Fibroblast of lung (primary cell): ENCODE measurements at places on chromosomes 1 and 21. TPM values are rescaled to one million over a fixed set of nuclear protein-coding genes. Genes with fewer than 3 reads are reported as not detected.

GRCh38 chr1:22827666-22828483 lies 117.2 kb downstream of the EPHB2 start:
- DNase-seq, result no peak

DNA sequence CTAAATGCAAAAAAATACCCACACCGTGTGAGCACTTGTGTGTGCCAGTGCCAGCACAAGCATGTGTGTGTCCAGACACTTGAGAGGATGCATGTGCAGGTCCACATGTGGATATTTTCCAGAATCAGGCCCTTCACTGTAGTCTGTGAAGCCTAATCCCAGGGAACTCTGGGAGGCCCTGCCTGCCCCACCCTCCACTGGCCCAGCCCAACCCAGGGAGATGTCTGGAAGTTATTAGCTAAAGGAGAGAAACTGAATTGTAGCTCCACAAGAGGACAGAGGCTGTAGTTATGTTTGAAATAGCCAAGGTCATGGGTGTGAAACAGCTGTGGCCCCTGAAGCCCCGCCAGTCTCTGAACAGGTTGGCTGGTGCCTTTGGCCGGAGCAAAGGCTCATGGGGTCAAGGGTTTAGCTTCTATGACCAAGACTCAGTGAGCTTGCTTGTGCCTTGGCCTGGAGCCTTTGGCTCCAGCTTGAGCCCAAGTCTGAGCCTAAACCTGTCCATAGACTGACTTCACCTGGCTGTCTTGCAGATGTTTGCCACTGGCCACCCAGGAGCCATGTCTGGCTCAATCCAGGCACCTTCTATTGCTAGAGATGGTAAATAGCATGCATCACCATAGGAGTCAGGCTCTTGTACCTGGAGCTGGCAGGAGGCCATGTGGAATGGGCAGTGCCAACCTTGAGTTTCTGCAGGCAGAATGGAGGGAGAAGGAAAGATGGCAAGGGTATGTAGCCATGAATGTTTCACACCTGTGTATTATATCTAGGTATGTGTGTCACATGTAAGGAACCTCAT lies 69.9 kb downstream of the TMEM53 start:
- no peak for DNase-seq

DNA sequence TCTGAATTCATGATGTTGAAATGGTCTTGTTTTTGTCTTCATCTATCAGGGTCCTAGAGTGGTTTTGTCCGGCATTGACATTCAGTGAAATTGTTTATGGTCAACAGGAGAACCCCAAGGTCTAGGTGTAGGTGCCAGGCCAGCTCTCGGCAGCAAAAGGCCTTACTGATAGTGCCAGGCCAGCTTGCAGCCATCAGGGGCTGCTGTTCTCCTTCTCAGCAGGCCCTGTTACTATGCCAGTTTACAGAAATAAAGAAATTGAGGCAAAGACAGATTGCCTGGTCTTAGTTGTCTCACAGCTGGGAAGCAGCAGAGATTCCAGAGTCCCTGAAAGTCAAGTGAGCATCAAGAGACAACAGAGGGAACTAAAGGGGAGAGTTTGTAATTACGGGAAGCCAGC lies 12.0 kb downstream of the HMGB4 start:
- DNase-seq, result no peak

DNA sequence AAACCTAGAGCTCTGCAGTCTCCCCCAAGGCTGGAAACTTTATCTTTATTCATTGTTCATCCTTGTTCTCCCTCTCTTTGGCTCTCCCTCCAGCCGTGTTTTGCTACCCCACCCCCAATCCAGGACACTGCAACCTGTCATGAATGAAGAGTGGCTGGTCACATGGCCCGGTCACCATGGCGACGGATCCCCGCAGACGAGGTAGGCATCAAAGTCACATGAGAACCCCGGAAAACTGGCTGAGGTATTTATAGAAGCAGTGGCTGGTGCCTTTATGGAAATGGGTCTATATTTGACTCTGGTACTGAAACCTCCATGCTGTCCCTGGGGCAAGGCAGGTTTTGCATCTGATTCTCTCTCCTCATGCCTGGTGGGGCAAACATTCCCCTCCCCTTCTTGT lies 13.4 kb upstream of the SLC6A17 start:
- no peak for DNase-seq

- no peak for DNase-seq
These were observed 34.2 kb downstream of the GATAD2B start for GRCh38 chr1:153888533-153888932.

DNA sequence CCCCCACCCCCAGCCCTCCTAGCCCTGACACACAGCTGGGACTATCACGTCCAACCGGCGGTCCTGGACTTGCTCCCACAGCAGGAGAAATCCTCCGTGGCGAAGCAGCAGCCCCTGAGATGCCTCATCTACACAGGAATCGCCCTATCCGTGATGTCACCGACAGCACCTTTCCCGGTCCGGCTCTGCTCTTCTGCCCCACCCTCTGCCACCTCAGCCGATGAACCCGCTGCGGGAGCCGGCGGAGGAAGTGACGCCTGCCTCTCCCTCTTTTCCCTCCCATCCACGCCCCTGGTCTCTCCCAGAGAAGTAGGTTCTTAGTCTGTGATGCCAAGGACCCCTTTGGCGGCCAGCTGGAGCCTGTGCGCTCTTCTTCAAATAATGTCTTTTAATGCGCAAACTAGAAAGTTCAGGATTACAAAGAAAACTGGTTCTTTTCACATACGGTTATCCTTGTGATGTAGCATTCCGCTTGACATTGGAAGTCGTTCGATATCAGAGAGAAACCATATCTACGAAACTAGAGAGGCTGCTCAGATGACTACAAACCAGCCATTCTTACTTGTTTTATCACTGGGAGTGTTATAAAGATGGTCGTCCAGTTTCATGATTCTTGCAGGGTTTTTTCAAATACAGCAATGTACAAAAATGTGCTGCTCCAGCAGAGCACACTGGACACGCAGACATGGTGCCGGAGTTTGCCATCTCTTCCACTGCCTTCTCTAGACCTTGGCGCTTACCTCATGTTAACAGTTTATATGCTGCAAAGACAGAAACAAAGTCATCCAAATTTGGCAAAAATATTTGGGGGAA lies 120.3 kb downstream of the PPIAL4G start:
- DNase-seq, result no peak

DNA sequence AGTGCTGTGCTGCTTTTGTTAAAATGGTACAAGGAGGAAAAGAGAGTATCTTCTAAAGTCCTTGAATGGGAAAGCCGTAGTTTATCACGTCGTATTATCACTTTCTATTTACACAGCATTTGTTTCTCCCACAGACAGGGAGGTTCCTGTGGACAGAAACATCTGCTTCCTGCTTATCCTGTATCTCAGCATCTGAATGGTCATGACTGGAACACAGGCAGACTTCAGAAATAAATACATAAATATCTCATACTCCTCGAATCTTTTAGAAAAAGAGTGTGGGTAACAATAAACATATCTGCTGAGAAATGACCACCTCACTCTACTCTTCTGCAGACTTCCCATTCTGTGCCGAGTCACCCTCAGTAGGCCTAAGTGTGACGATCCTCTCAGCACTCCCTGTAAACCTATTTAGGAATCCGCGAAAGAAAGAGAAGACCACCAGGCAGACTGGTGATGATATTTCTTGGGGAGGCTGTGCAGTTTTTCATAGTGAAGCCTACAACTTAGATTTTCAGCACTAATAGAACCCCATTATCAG lies 393.5 kb downstream of the SMYD3 start:
- no peak for DNase-seq

GRCh38 chr1:62682531-62682930 lies 5.7 kb downstream of the DOCK7 start:
- DNase-seq, result no peak

GRCh38 chr1:93629101-93630059 lies 52.3 kb downstream of the BCAR3 start:
- DNase-seq, result peak; percentile 90

- DNase-seq, result no peak
These were observed 217.6 kb upstream of the NFIA start for GRCh38 chr1:60864722-60865121.

- no peak for DNase-seq
These were observed 14.2 kb downstream of the ARHGEF2 start for GRCh38 chr1:155964193-155964592.

- no peak for DNase-seq
These were observed 56.0 kb upstream of the C1orf21 start for GRCh38 chr1:184330875-184331274.

DNA sequence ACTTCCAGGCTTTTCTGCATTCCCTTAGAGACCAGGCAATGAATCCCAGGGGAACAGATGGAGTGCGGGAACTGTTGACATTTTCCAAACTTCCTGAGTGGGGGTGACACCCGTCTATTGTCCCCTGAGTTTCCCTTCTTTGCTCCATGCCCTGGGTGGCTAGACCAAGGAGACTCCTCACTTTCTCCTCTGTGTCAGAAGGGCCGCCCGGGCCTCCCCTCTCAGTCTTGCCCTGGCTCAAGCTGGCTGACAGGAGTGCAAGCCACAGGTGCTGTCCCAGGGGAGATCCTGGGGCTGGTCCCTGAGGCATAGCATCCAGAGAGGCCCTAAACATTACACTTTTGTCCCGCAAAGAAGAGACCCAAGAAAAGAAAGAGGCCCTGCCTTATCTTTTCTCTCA lies 62.8 kb downstream of the DDX20 start:
- DNase-seq, result no peak

- no peak for DNase-seq
These were observed 66.9 kb downstream of the TRABD2B start for GRCh38 chr1:47930210-47930840.

DNA sequence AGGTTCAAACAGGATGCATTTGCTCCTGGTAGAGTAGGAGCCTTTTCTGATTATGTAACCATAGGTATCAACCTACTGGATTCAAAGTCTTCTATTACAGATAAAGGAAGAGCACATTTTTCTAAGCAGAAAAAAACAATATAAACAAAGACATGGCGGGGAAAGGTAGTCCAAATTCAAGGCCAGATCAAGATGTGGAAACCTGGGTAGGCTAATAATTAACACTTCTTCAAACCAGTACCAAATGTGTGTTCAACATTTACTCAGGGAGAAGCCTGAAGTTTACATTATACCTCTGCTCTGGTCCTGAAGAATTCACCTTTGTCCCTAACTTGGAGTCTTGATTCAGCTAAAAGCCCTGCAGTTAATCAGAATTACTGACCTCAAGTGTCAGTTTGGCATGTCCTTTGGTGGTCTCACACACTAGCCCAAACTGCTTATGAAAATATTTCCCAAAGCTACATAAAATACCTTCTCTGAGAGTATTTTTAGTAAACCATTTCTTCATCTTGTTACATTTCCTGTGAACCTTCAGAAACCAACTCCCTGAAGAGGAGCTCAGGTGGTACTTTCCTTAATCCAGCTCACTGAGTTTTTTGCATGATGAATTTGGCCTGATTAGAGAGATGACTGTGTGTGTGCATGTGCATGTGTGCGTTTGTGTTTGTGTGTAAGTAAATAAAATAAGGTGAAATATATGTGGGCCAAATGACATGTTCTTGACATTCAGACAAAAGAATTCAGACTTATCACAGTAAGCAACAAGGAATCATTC lies 70.2 kb downstream of the TOR3A start:
- DNase-seq, result peak; percentile 41

DNA sequence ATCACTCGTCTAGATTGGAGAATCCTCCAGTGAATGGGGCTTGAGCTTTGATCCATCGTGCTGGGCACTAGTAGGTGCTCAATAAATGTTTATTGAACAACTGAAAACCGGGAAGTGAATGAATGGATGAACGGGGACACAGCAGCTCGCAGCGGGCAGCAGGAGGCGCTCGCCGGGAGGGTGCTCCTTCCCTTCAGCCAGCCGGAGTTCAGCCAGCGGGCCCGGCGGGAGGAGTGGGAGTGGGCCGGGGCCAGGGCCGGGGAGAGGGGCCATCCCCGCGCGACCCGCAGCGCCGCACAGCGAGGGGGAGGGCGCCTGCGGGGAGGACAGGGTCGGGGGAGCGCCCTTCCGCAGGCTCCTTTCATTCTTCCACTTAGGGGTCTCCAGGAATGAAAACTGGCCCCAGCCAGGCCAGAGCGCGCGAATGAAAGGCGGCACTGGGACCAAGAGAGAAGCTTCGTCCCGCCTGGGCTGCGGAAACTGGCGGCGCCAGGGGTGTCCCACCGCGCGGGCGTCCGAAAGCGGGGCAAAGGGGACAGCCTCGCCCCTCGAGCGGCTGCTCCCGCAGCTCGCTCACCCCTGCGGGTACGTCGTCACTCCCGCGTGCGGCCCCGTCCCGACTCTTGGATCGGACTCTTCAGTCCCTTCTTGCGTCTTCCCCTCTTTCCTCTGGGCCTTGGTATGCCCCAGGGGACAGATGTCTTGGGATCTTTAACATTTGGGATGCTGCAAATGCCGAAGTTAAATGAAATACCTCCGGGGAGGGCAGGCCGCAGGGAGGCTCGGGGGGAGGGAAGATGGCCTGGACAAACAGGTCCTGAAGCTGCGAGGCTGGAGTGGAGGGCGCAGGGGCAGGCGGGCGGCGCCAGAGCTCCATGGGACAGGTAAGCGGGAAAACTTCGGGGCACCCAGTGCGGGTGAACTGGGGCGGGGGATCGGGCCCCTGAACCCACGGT lies 3.6 kb upstream of the INAVA start:
- peak; percentile 51 for DNase-seq

GRCh38 chr1:231523816-231524215 lies 4.7 kb upstream of the TSNAX start:
- peak; percentile 8 for DNase-seq

DNA sequence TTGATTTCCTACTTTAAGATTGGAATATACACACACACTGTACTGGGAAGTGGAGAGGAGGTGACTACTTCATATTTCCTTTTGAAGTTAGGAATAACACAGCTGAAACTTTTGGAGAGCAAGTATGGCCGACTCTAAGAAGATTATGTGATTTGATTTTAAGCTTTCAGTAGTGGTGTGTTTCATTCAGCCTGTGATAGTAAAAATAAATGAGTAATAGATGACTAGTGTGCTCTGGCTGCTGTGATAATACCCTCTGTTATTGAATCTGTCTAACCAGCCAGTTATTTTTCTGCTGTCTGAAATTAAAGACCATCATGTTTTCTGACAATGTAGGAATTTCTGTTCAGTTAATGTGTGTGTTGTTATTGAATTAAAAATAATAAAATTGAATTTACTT lies 48.3 kb downstream of the CTTNBP2NL start:
- DNase-seq, result peak; percentile 26

DNA sequence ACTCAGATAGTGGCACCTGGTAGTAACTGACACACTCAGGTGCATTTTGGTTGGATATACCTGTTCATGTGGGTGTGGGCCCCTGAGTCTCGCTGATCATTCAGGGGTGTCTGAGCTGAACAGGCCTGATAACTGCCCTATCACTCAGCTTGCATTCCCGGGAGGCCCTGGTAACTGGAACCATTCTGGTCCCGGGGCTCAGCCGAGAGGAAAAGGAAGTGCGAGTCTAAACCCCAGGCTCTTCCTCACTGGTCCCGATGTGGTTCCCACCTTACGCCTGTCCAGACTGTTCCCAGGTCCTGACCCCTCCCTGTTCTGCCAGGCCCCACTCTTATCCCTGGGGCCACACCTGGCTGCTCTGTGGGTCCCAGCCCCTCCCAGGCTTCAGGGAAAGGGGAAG lies 11.7 kb upstream of the CDK18 start:
- DNase-seq, result no peak

GRCh38 chr21:45864436-45864835 lies 117.1 kb upstream of the COL6A1 start:
- peak; percentile 71 for DNase-seq

The FAM72C gene
- total RNA-seq, result 0.26 and 0.83 TPM in 2 replicates

The AKIRIN1 gene
- total RNA-seq, result 37.0 and 41.0 TPM in 2 replicates

The CCT8 gene
- total RNA-seq, result 207 and 230 TPM in 2 replicates

The TMEM240 gene
- 4.9 and 5.4 TPM in 2 replicates for total RNA-seq

The CD53 gene
- total RNA-seq, result under 0.01 TPM in 1 of 2 replicates, not detected in the other

The WLS gene
- 85.5 and 156 TPM in 2 replicates for total RNA-seq

The ICOSLG gene
- under 0.01 TPM in 2 replicates for total RNA-seq

The SERTAD4 gene
- under 0.01 and 0.17 TPM in 2 replicates for total RNA-seq

The OR2T2 gene
- total RNA-seq, result not detected in 2 replicates

The S100A9 gene
- total RNA-seq, result not detected in 2 replicates
